ENCODE measurements at places on chromosomes 6 and 20.
A peak's percentile ranks its signal among the peaks of the same experiment; 100 is the strongest.

GRCh38 chr6:36428911-36429310, 13.7 kb downstream of the PXT1 start:
- DNase-seq, result no peak

- no peak for DNase-seq
Observed at GRCh38 chr6:122791310-122791679, 2.2 kb downstream of the SMPDL3A start.

GRCh38 chr6:12527339-12527738, 189.2 kb upstream of the PHACTR1 start:
- no peak for DNase-seq

- no peak for DNase-seq
Observed at GRCh38 chr6:169848946-169849345, 97.5 kb downstream of the ERMARD start.

GRCh38 chr6:95658886-95659285, 81.6 kb downstream of the MANEA start:
- DNase-seq, result no peak

DNA sequence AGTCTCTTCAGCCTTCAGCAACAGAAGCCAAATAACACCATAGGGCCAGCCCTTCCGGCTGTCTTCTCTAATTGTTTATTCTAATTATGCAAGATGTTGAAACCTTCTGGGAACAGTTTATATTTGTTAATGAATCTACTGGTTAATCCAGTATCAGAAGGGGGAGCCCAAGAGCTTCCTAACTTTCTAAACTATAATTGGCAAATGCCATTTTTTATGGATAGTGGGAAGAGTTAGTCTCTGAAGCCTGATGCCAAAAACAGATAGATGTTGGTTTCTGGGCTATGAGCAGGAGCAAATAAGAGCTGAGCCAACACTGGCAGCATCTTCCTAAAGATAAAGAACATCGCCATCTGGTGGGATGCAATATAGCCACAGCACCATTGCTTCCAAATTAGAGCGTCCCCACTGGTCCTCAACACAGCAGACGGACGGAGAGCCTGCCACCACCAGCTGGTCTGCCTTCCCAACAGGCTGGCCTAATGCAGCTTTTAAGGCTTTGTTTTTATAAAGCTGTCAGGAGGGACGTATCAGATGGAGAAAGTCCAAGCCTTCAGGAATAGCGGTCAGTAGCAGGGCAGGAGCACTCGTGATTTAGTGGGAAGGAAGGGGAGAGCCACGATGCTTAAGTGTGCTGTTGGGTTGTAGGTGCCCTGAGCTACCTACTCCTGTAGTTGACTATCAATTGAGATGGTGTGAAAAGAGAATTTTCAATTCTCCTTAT, 118.8 kb downstream of the RALGAPA2 start:
- no peak for DNase-seq

DNA sequence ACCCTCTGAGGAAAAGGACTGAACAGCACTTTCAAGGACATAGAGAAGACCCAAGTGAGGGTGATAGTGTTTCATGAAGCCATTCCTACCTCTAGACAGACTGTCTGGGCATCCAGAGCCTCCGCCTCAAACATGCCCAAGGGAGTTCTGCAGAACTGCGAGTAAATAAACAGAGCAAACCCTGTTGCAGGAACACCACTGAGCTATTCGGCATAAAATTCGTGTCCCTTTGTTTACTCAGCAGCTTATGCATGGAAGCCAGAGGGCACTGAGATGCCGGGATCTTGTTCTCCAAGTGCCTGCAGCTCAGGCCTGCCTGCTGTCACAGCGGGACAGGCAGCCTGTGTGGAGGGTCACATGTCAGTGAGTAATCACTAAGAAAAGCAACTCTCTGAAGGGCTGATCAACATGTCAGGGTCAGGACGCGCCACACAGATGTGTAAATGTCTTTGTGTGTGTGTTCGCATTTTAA, 164.9 kb upstream of the HEY2 start:
- no peak for DNase-seq

- no peak for DNase-seq
Observed at GRCh38 chr6:3444276-3445088, 12.4 kb downstream of the SLC22A23 start.

GRCh38 chr6:164085091-164086075, 670.9 kb downstream of the QKI start:
- DNase-seq, result no peak

DNA sequence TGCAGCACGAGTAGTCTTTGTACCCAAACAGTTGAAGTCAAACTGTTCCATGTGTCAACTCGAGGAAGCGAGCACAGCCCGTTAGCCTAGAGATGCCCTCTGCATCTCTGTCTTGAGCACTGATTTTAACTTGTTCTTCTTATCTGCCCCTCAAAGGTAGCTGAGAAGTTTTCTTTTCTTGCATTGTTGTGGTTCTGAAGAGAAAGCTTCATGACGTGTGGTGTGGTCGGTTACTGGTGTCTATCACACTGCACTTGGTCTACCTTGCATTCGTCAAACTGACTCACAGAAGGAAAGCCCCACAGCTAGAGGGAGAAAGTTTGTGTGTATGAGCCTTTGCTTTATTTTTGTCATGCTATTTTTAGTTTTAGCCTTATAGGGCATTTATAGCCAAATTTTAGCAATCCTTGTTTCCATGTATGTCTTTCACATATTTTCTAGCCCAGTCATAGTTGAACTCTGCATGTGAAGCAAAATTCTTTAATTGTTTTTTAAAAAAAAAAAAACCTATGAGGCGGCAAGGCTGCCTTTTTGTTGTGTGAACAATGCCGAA, 115.1 kb downstream of the JAG1 start:
- no peak for DNase-seq

- DNase-seq, result no peak
Observed at GRCh38 chr20:8933381-8933807, 135.5 kb upstream of the PLCB4 start.

GRCh38 chr6:3455569-3456394, 1.1 kb downstream of the SLC22A23 start:
- peak; percentile 45 for DNase-seq

- DNase-seq, result no peak
Observed at GRCh38 chr20:36040571-36040970, 72.2 kb downstream of the CNBD2 start.

Measured in activated T-cell treated with anti-CD3 and anti-CD28 coated beads, Interleukin-2, amount 50 U/mL, for 24 hours (primary cell).